Endodermal cell (in vitro differentiated cells): ENCODE measurements at places on chromosomes 6 and 20.
A peak's percentile ranks its signal among the peaks of the same experiment; 100 is the strongest.

DNA sequence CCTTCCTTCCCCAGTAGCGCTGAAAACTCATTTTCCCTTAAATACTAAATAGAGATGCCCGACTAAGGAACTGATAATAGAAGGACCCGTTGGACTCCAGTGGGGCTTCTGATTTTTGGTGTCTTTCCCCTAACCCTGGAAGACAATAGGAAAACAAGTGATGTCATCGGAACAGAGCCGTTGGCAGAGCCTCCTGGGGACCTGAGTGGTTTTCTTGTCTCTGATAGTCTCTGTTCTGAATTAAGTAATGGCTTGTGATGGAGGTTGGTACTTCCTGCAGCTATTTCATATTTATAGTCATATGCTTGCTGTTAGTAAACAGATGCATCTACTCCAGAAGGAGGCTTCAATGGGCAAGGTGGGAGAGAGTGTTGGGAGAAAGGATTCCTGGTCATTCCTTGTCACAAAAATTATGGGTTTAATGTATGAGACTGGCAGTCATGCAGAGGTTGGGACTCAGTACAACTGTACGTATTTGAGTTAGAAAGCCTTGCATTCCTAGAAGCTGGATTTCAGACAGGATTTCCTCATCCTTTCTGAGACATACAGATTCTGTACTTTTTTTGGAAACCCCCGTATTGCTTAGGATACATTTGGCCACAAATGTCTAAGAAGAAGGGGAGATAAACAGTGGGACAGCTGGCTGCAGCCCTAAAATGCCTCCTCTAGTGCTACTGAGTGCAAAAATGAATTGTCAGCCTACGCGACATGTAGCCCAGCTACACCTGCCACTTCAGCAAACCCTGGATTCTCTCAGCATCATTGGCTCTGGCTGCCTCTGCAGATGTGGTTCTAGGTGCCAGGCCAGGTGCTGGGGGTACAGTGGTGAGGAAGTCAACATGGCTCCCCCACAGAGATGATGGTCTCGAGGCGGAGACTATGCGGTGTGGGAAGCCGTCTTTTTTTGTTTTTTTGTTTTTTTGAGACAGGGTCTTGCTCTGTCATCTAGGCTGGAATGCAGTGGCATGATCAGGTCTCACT, 38.1 kb downstream of the CDS2 start:
- no peak overlapping the region for H3K27ac ChIP-seq
- DNase-seq: no peak
- peaks cover 14% of the 10 kb centered on the region for H3K4me1 ChIP-seq
- peaks cover 1% of the 10 kb centered on the region for H3K36me3 ChIP-seq
- no peak overlapping the region for H3K4me3 ChIP-seq
- H3K27me3 ChIP-seq: no peaks in the 10 kb centered on the region

DNA sequence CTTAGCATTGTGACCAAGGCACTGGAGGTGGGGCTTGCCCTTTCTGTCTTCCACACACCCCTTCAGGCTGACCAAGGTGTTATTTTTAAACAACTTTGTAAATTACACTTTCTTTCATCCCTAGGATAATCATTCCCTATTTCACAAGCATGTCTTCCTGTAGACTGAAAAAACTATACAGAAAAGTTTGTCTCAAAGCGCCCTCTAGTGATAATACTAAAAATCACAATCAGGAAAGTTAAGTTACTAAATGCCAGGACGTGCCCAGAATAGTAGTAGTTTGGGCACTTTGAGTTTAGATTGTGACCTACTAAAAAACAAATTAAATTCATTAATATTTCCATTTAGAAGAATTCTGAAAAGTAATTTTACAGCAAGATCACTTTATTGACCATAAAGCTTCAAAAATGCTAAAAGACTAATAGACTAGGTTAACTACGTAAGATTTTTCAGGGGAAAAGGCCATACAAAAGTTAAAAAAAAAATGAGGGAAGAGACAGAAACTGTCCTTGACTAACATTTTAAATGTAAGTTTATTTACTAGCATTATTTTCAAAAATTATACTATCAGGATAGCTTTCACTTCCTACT, 123.3 kb upstream of the DUSP22 start:
- no peaks in the 10 kb centered on the region for H3K4me1 ChIP-seq
- no peak overlapping the region for H3K27ac ChIP-seq
- H3K4me3 ChIP-seq: no peak overlapping the region
- no peaks in the 10 kb centered on the region for H3K36me3 ChIP-seq
- H3K27me3 ChIP-seq: peaks cover 8% of the 10 kb centered on the region

DNA sequence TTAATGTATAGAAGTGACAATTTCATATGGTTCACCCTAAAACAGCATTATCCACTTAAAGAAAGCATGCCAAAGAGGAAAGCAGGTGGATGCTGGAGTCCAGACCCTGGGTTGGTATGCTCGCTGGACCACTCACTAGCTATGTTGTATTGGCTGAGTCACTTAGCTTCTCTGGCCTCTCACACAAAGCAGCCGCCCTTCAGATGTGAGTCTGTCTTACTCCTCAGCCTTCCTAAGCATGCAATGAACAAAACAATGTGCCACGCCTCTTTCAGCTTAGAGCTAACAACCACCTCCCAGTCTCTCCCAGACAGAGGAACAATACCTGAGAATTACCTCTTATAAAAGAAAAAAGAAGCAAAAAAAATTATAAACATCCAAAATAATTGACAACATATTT, 29.4 kb downstream of the SIM1 start:
- no peak for DNase-seq
- H3K36me3 ChIP-seq: no peaks in the 10 kb centered on the region
- no peak overlapping the region for H3K27ac ChIP-seq
- peaks cover 20% of the 10 kb centered on the region for H3K27me3 ChIP-seq
- H3K4me1 ChIP-seq: peaks cover 6% of the 10 kb centered on the region
- no peak overlapping the region for H3K4me3 ChIP-seq

DNA sequence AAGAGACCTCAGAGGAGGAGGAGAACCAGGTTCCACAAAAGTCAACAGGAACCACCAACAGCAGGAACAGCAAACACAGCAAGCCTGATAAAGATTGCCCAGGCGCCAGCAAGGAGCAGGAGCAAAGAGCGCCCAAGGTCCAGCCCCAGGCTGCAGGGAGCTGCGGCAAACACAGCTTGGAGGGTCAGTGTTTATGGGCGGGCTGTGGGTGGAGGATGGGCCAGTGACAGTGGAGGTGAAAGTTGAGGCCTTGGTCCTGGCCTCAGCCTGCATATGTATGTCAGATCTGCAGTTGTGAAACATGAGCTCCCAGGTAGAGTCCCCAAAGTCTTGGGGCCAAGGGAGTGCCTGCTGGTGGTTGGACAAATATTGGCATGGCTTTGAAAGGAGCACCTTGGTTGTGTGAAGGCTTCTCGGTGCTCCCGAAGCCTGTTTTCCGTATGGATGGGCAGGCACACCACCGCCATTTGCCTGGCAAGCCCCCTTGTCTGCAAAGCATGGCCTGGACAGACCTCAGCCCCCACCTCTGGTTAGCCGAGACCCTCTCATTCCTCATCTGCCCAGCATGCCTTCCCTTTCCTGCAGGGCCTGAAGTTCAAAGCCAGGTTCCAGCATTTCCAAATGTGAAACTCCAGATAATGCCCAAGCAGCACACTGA, 2.0 kb upstream of the CAPN11 start:
- peaks cover 5% of the 10 kb centered on the region for H3K36me3 ChIP-seq
- DNase-seq: peak; percentile 72
- H3K27ac ChIP-seq: no peak overlapping the region
- no peaks in the 10 kb centered on the region for H3K4me1 ChIP-seq
- H3K4me3 ChIP-seq: no peak overlapping the region

DNA sequence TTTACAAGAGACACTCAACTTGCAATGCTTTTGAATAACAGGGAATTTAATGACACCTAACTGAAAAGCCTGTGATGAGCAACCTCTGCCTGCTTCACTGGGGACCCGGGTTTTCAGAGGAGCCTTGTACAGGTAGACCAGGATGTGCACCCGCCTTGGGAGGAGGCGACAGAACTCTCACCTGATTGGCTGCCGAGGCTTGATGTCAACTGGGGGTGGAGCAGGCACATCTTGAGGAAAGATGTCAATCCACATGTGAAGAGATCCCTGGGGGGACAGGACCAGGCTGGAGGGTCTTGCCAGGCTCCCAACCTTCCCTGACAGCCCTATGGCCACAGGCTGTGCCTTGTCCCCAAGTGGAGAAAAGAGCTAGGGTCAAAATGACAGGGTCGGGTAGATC, 19.8 kb downstream of the ERGIC3 start:
- H3K4me3 ChIP-seq: no peak overlapping the region
- H3K4me1 ChIP-seq: no peaks in the 10 kb centered on the region
- DNase-seq: peak; percentile 71
- H3K27me3 ChIP-seq: no peaks in the 10 kb centered on the region

DNA sequence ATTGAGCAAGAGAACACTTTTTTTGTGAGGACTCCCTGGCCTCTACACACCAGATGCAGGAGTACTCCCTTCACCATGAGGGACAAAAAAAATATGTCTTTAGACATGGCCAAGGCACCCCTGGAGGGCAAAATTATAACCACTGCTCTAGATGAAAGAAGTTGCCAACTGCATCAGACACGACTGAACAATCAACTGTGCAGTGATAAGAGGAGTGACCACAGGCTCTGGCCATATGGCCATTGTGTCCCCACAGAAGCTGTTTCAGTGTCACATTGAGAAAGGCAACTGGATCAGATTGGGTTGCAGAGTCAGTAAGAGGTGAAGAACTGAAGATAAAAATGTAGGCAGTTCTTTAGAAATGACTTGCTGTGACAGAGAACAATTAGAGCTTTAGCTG, 85.7 kb downstream of the C6orf118 start:
- no peak overlapping the region for H3K27ac ChIP-seq
- DNase-seq: no peak
- no peaks in the 10 kb centered on the region for H3K27me3 ChIP-seq
- H3K4me3 ChIP-seq: no peak overlapping the region
- H3K36me3 ChIP-seq: no peaks in the 10 kb centered on the region

DNA sequence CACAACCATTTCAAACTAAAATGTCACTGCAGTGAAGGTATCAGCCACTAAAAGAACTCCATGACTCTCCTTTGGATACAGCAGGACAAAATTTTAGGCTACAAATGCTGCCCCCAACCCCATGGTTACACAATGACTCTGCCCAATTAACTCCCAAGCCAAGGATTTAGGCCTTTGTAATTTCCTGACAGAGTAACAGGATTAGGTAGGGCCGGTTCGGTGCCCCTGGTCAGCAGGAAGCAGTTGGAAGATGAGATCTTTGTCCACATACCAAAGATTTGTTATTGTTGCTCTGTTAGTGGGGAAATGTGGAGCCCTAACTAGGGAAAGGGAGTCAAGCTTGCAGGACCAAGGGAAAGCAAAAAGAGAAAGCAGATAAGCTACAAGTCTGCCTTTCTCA, 26.7 kb upstream of the RIPK1 start:
- H3K27ac ChIP-seq: peak overlapping the region; percentile 40
- no peak for DNase-seq
- H3K4me3 ChIP-seq: peak overlapping the region; percentile 66
- H3K36me3 ChIP-seq: no peaks in the 10 kb centered on the region
